Calu3 (cell line): ENCODE measurements at places on chromosomes 6 and 20. TPM values are rescaled to one million over a fixed set of nuclear protein-coding genes. Genes with fewer than 3 reads are reported as not detected.

- H3K4me1 ChIP-seq = peaks cover 15% of the 10 kb centered on the region
- H3K27me3 ChIP-seq = no peaks in the 10 kb centered on the region
- no peak for DNase-seq
- no peaks in the 10 kb centered on the region for H3K36me3 ChIP-seq
- no peak overlapping the region for H3K27ac ChIP-seq
Measured at GRCh38 chr6:140043762-140044378, 669.4 kb upstream of the CITED2 start.

TP53INP2 gene
- total RNA-seq = 5.0 and 5.2 TPM in 2 replicates

DNA sequence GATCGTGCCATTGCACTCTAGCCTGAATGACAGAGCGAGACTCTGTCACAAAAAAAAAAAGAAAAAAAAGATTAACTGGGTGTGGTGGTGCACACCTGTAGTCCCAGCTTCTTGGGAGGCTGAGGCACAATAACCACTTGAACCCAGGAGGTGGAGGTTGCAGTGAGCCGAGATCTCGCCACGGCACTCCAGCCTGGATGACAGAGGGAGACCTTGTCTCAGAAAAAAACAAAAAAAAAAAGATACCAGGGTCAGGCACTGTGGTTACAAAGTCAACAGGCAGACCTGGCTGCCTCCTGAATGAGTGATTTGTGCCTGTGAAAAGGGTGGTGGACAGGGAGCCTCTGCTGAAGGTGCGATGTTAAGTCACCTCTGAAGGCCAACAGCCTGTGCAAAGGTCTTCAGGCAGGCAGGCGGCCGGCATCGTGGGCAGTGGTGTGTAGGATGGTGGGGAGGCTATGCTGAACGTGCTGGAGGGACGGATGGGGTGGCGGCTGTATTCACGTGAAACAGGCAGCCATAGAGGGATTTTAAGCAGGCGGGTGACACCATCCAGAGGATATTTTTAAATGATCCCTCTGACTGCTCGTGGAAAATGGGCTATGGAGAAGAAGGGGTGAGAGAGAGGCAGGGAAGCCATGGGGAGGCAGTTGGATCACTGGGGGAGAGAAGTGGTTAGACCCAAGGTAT, 41.4 kb downstream of the NOL4L start:
- peaks cover 80% of the 10 kb centered on the region for H3K27me3 ChIP-seq
- no peak for DNase-seq
- H3K4me3 ChIP-seq = no peak overlapping the region
- H3K27ac ChIP-seq = no peak overlapping the region
- peaks cover 13% of the 10 kb centered on the region for H3K4me1 ChIP-seq

DNA sequence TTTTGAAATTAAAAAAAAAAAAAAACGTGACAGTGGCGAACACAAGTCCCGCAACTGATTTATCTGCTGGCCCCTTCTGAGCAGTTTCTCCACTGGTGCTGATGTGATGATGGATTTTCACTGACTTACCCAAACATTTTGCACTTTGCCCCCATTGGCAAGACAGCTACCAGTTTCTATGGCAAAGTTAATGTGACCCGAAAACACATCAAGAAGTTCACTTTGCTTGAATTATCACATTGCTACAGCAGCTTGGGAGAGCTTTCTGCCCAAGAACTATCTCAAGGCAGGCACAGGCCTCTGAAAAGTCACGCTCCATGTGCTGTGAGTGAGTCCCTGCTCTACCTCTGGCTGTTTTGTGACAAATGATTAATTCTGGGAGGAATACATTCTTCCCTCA, 127.9 kb upstream of the EDN1 start:
- H3K27ac ChIP-seq = no peak overlapping the region
- peaks cover 6% of the 10 kb centered on the region for H3K36me3 ChIP-seq
- H3K4me3 ChIP-seq = no peak overlapping the region
- DNase-seq = no peak
- no peaks in the 10 kb centered on the region for H3K4me1 ChIP-seq

GRCh38 chr6:30626484-30627366, at the start of gene ATAT1:
Gene ATAT1 (plus strand): TSS chr6:30626874.
- no peaks in the 10 kb centered on the region for H3K27me3 ChIP-seq
- peak within 1 kb of the TSS; percentile 87 for H3K4me3 ChIP-seq

DNA sequence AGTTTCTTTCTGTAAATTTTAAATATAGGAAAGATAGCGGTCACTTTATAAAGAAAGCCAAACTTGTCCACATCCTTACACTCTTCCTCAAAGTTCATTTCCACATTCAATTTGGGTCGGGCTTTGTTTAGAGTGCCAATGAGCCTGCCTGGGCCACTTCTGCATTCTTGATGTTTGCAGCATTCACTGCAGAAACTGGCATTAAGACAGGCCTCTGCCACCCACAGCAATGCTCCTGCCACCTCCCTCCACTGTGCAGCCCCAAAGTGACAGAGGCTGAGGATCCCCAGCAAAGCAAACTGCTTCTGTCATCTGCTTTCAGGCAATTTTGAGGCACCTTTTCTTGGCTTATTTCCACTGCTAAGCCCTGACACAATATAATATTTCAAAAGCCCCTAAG, 61.2 kb downstream of the TNFAIP3 start:
- no peak for DNase-seq
- H3K4me3 ChIP-seq = no peak overlapping the region
- H3K27ac ChIP-seq = no peak overlapping the region
- peaks cover 4% of the 10 kb centered on the region for H3K36me3 ChIP-seq
- peaks cover 21% of the 10 kb centered on the region for H3K4me1 ChIP-seq

DNA sequence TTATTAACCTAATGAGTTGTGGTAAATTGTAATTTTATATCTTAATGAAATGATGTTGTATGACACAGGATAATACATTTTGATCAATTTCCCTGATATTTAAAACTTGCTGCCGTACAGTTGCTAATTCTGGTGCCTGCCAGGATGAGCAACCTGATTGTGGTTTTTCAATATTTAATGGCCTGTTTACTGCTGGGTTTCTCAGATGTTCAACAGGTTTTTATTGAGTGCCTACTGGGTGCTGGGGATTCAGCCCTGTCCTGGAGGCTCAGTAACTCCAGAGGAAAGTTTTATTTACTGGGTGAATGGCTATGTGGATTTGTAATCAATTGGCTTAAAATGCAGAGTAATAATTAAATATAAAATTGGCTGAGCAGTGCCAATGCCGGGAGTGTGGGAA, 8.0 kb downstream of the TOX2 start:
- H3K4me3 ChIP-seq = no peak overlapping the region
- no peak for DNase-seq
- no peaks in the 10 kb centered on the region for H3K36me3 ChIP-seq
- H3K27me3 ChIP-seq = peaks cover 100% of the 10 kb centered on the region

- peaks cover 100% of the 10 kb centered on the region for H3K27me3 ChIP-seq
- no peaks in the 10 kb centered on the region for H3K4me1 ChIP-seq
- no peak overlapping the region for H3K27ac ChIP-seq
- DNase-seq = no peak
- no peaks in the 10 kb centered on the region for H3K36me3 ChIP-seq
- no peak overlapping the region for H3K4me3 ChIP-seq
Measured at GRCh38 chr6:33868141-33868540, 64.3 kb upstream of the MLN start.

GRCh38 chr6:40587240-40588069, at the start of gene LRFN2:
Gene LRFN2 (minus strand): TSS chr6:40587364.
- H3K4me3 ChIP-seq = peak within 1 kb of the TSS; percentile 93
- peak; percentile 91 for DNase-seq
- H3K27ac ChIP-seq = no peak within 1 kb of the TSS
- peaks cover 69% of the 10 kb centered on the region for H3K27me3 ChIP-seq
- H3K36me3 ChIP-seq = peaks cover 7% of the 10 kb centered on the region
- H3K4me1 ChIP-seq = no peaks in the 10 kb centered on the region

- DNase-seq = no peak
- H3K4me3 ChIP-seq = no peak overlapping the region
- no peaks in the 10 kb centered on the region for H3K4me1 ChIP-seq
Measured at GRCh38 chr6:15270402-15270801, 24.5 kb downstream of the JARID2 start.

- H3K27me3 ChIP-seq = no peaks in the 10 kb centered on the region
- H3K4me1 ChIP-seq = peaks cover 22% of the 10 kb centered on the region
- peaks cover 16% of the 10 kb centered on the region for H3K36me3 ChIP-seq
- DNase-seq = peak; percentile 36
- peak overlapping the region; percentile 62 for H3K4me3 ChIP-seq
Measured at GRCh38 chr6:16712931-16713484, 48.3 kb downstream of the ATXN1 start.

DNA sequence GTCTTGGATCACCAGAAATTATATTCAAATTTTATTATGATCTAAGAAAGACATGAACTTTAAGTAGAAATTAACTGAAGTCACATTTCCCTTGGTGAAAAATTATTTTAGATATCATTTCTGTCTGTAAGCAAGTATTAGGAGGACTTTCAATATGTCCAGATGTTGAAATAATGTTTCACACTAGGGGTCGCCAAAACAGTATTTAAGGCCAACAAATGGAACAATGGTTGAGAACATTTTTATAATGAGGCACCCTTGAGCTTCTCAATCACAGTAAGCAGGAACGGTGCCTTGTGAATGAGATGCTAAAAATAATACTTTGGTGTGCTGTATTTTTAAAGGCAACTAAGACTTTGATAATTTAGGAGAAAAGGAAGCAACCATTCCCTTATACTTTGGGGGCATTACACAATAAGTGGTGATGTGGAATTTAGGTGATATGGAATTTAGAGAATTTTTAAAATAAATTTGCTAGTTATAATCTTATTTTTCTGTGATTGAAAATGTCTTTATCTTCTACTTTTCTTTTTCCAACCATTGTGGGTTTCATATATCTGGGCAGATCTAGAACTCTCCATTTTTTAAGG, 9.6 kb upstream of the SF3B5 start:
- peak; percentile 48 for DNase-seq
- peaks cover 8% of the 10 kb centered on the region for H3K4me1 ChIP-seq
- H3K27me3 ChIP-seq = no peaks in the 10 kb centered on the region
- no peak overlapping the region for H3K4me3 ChIP-seq
- peak overlapping the region; percentile 56 for H3K27ac ChIP-seq

ALDH5A1 gene
- total RNA-seq = 22.2 and 23.2 TPM in 2 replicates

SLC17A1 gene
- not detected in 2 replicates for total RNA-seq

- H3K27me3 ChIP-seq = peaks cover 30% of the 10 kb centered on the region
- no peaks in the 10 kb centered on the region for H3K36me3 ChIP-seq
- no peak for DNase-seq
- H3K4me3 ChIP-seq = no peak overlapping the region
Measured at GRCh38 chr6:168049706-168050224, 29.2 kb downstream of the FRMD1 start.

- peaks cover 29% of the 10 kb centered on the region for H3K4me1 ChIP-seq
- no peak for DNase-seq
- peaks cover 11% of the 10 kb centered on the region for H3K36me3 ChIP-seq
- H3K27ac ChIP-seq = no peak overlapping the region
- H3K4me3 ChIP-seq = no peak overlapping the region
Measured at GRCh38 chr20:58344741-58345140, 35.2 kb downstream of the RAB22A start.

DNA sequence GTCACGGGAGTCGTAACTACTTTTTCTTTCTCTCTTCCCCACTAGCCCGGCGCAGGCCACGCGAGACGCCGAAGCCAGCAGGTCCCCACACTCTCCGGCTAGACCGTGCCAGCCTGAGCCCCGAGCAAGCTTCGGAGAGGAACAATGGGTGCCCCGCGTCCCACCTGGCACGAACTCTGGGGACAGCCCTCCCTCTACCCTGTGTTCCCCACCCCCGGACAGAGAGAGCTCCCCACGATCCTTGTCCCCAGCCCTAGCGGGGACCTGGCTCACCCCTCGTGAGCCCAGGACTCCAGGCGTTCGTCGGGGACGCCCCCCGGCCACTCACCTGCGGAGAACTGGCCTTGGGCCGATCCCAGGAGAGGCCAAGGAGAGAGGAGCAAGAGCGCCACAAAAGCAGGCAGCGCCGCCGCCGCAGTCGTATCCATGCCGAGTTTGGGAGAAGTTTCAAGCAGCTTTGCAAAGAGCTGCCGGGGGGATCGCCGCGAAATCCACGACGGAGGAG, 416 bp downstream of the PTPRK start:
- peak overlapping the region; percentile 100 for H3K4me3 ChIP-seq
- peak overlapping the region; percentile 88 for H3K27ac ChIP-seq
- DNase-seq = no peak
- H3K27me3 ChIP-seq = no peaks in the 10 kb centered on the region
- H3K4me1 ChIP-seq = peaks cover 23% of the 10 kb centered on the region

GRCh38 chr20:60269573-60270162, 311.4 kb downstream of the CDH26 start:
- no peak for DNase-seq
- H3K27ac ChIP-seq = no peak overlapping the region
- H3K4me1 ChIP-seq = no peaks in the 10 kb centered on the region
- H3K36me3 ChIP-seq = no peaks in the 10 kb centered on the region
- no peak overlapping the region for H3K4me3 ChIP-seq

GRCh38 chr20:3248167-3248992, 9.4 kb upstream of the SLC4A11 start:
- H3K27me3 ChIP-seq = no peaks in the 10 kb centered on the region
- no peak overlapping the region for H3K27ac ChIP-seq
- peak overlapping the region; percentile 37 for H3K4me3 ChIP-seq
- H3K4me1 ChIP-seq = no peaks in the 10 kb centered on the region
- no peak for DNase-seq
- H3K36me3 ChIP-seq = no peaks in the 10 kb centered on the region

DNA sequence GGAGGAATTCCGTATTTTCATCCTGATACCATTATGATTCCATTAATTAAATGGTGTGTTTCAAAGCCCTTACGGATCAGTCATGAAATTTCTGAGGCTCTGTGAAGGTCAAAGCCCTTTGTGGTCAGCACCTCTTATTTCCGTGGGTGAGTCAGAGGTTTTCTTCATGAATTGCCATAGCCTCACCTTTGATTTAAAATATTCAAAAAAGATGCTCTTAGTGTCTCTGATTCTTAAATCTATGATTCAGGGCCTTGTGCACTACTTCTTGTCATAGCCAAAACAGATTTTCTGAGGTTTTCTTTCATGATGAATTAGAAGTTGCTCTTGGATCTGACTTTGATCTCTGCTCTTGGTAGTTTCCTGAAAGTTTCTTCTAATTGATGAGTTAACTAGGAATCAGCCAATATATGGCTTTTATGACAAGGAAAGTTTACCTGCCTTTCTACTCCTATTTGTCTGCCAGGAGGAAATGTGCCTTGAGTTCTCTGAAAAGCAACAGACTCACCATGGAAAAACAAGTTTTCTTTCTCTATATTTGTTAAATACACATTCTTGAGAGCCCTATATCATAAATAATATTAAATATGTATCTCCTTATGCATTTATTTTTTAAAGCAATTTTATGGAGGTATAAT, 613.0 kb downstream of the UTRN start:
- peak overlapping the region; percentile 51 for H3K27ac ChIP-seq
- no peaks in the 10 kb centered on the region for H3K27me3 ChIP-seq
- peaks cover 33% of the 10 kb centered on the region for H3K4me1 ChIP-seq
- no peak for DNase-seq
- no peaks in the 10 kb centered on the region for H3K36me3 ChIP-seq
- H3K4me3 ChIP-seq = no peak overlapping the region

DNA sequence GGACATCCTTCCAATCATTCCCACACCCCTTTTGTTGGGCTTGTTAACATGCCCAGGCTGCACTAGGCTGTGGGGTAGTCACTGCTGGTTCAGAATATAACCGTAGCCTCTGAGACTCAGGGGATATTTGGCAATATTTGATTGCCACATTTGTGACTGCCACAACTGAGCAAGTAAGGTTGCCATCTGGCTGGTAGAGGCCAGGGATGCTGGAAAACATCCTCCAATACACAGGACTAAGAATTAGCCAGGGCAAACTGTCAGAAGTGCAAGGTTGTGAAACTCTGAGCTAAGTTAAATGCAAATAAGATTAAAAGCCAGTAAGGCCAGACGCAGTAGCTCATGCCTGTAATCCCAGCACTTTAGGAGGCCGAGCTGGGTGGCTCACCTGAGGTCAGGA, 112.0 kb downstream of the ZMYND8 start:
- peaks cover 35% of the 10 kb centered on the region for H3K36me3 ChIP-seq
- DNase-seq = no peak
- no peak overlapping the region for H3K4me3 ChIP-seq
